Activated T-cell treated with anti-CD3 and anti-CD28 coated beads, Interleukin-2, amount 50 U/mL, for 1 hour (primary cell): ENCODE measurements at places on chromosomes 13 and 19.

GRCh38 chr13:97211300-97211699 is 10.8 kb upstream of the MBNL2 start:
- DNase-seq: no peak

DNA sequence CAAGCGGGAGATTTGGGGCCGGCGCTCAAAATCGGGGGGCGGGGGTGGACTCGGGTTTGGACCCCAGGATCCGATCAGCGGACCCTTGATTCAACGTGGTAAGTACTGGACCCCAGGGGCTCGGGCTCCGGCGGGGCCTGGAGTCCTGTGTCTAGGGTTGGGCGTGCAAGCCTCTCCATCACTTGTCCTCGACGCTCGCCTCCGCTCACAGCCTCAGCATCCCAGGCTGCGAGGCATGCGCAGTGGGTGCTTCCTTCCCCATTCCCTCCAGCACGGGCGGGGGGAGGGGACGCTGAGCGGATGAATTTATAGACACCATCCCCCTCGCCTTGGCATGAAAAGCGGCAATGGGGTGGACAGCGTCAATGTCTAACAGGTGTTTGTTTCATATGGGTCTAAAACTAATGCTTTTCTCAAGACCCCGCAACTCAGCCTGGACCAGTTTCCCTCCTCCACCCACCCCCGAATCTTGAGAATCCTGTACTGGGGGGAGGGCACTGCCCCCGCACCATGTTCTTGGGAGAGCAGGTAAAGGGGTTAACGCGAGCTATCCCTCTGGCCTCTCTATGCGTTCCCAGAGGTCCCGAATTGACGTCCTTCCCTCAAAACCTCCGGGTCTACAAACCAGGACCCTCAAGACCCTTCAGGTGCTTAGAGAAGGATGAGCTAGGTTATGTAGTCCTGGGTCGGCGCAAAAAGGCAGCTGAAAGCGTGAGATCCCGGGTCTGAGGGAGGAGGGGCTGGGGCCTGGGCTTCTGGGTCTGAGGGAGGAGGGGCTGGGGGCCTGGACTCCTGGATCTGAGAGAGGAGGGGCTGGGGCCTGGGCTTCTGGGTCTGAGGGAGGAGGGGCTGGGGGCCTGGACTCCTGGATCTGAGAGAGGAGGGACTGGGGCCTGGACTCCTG is 579 bp downstream of the CPT1C start:
- DNase-seq: no peak

GRCh38 chr13:23743278-23744076 is 145.7 kb downstream of the MIPEP start:
- DNase-seq: no peak

GRCh38 chr13:63249411-63250187 is 1834.0 kb upstream of the PCDH20 start:
- no peak for DNase-seq

DNA sequence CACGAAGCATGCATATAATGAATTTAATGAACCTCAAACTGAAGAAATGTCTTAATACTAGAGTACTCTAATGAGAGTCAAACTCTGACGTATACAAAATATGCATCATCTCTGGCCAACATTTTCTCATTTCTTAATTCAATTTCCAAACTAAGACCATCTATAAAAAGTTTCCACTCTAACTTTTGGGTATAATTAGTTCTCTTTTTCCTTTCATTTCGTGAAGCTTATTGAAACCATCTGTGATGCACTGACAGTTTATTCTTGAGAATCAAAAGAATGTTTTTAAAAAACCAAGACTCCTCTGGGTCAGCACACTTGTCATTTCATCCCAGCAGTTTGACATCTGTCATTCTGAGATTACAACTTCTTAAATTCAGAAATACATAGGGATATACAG is 90.0 kb downstream of the CAB39L start:
- DNase-seq: no peak
